Kasumi-1 (cell line): ENCODE measurements at places on chromosomes 2 and 18.

DNA sequence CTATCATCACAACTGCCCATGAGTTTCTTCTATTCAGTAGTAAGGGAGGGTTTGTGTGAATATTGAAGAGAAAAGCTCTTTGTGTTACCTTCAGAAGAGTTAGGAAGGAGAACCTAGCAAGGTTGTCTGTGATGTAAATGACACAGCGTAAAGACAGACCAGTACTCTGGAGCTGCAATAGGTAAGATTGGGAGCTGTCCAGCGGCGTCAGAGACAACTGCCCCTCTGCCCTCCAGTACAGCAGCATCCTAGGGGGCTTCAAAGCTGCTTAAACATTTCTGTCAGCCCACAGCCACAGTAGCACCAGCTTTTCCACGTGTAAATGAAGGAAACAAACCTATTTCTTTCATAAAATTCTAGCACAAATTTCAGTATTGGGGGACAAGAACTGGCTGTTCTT, 34.5 kb downstream of the NYAP2 start:
- DNase-seq = no peak

DNA sequence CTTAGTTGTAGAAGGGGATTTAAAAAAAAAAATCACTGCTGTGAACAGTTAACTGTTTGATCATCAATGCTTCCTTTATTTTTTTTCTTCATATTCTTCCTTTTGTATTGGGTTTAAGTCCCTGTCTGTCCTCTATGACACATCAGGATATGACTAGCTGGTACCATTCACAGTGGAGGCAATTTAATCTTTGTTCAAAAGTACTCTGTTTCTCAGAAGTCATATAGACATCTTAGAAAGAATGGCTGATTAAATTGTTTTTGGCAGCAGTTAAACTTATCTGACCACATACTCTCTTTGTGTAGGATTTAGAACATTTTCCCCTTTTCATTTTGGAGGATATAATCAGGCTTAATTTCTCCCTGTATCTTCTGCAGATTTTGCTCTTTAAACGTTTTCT, 807.8 kb upstream of the CDH2 start:
- DNase-seq = no peak

- no peak for DNase-seq
These were observed 29.6 kb downstream of the THAP4 start for GRCh38 chr2:241607162-241607885.

DNA sequence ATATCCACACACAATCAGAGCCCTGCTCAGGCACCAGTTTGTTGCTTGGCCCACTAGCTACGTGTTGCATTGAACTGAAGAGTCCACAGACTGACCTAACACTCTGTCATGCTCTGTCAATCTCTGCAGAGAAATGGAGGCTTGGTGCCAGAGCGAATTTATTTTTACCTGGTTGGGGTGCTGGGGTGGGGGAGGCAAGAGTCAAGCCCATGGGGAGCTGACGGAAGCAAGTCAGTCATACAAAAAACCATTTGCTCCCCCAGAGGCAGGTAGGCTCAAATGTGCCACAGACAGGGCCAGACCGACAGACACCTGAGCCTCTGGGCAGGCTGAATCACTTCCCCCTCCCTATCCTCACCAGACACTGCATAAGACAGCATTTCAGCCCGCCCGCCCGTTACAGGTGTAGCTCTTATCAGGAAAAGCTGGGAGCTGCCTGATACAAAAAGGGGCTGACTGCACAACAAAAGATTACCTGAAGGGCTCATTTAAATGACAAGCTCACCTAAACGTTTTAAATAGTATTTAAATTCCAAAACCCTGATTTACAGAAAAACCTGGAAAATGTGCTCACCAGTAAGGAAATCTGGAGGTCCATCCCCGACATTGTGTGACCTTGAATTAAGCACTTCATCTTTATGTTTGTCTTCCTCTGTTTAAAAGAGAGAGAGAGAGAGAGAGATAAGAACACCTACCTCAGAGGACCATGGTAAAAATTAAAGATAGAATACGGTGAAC, 2.1 kb upstream of the PCBP1 start:
- no peak for DNase-seq

- no peak for DNase-seq
These were observed 11.8 kb downstream of the SYT4 start for GRCh38 chr18:43265465-43265864.

GRCh38 chr2:35873921-35874320, 481.7 kb upstream of the CRIM1 start:
- DNase-seq = peak; percentile 3

DNA sequence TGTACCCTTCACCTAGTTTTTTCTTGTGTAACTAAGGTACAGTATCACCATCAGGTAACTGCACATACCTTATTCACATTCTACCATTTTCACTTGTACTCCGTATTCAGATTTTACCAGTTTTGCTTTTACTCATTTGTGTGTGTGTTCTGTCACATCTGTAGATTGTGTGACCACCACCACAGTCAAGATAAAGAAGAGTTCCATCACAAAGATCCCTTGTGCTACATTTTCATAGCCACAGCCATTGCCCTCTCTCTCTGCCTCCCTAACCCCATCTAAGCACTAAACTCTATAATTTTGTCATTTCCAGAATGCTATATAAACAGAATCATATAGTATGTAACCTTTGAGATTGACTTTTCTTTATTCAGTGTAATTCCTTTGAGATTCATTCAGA, 23.5 kb downstream of the DIS3L2 start:
- no peak for DNase-seq

- DNase-seq = no peak
These were observed 11.1 kb downstream of the OBSL1 start for GRCh38 chr2:219560037-219560892.

GRCh38 chr2:45156605-45157004, 147.4 kb upstream of the SIX2 start:
- no peak for DNase-seq

- peak; percentile 10 for DNase-seq
These were observed 98.9 kb upstream of the EPC2 start for GRCh38 chr2:148545390-148546256.

DNA sequence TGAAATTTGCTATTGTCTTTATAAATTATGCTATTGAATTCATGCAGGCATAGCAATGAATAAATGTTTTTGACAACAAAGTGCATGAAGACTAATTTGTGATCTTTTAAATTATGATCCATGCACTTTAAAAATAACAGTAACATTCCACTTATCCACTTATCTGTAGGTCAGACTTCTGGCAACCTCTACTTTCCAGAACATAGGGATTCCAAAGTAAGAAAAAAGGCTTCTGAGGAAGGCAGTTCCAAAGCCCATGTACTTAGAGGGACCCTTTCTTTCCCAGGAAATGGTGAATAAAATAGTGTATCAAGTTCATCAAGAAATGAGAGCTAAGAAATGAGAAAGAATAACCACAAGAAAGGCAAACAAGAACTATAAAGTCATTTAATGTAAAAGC, 58.3 kb downstream of the VIL1 start:
- DNase-seq = no peak

GRCh38 chr2:67560771-67561456, 163.8 kb downstream of the ETAA1 start:
- DNase-seq = no peak

DNA sequence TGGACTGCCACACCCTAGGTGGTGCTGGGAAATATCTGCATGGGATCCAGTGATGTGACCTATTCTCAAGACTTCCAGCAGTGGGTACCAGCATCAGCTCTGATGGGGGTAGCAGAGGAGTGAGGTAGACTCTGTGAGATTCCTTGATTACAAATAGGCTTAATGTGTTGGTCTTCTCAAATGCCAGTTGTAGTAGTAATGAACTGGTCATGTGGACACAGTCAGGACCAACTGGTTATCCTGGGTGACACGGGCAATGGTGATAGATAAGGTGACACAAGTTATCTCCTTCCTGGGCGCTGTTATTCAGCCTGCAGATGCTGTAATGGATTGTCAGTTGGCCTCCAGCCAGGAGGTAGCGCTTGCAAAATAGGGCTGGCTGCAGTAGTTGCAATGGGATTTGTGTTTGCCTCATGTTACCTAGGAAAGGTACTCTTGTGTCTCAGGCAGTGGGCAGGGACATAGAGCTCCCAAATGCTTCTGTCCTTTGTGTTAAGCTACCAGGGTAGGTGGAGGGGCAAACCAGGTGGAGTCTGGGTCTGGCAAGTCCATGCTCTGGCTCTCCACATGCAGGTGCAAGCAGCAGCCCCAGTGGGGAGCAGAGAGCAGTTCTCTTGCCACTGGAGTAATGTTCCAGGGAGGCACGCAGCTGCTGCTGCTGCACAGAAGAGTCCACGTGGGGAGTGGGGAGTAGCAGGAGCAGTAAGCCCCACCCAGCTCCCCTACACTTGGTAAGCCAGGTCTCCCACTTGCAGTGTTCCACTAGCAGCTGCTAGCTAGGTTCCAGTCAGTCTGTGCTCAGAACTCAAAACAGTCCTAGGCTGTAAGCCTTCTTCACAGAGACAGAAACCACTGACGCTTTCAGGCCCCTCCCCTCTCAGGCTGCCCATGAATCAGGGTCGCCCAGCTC, 505.4 kb upstream of the DDX18 start:
- no peak for DNase-seq

DNA sequence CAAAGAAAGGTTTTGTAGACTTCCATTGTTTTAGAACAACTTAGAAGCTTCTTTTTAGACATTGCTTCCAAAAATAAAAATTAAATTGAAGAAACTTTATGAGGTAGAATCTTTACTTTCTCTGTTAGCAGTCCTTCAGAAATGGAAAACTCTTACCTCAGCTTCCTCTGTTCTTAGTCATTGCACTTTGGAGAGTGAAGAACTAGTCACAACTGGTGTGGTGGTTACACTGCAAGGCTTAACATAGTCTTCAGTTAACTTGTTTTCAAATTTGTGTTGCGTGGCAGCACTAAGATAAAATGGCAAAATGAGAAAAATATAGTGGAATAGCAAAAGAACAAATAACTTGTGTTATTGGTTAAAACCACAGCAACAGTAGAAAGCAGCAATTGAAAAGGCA, 332.6 kb downstream of the KIAA1328 start:
- no peak for DNase-seq

- no peak for DNase-seq
These were observed 28.9 kb upstream of the RNF152 start for GRCh38 chr18:61921621-61922235.

DNA sequence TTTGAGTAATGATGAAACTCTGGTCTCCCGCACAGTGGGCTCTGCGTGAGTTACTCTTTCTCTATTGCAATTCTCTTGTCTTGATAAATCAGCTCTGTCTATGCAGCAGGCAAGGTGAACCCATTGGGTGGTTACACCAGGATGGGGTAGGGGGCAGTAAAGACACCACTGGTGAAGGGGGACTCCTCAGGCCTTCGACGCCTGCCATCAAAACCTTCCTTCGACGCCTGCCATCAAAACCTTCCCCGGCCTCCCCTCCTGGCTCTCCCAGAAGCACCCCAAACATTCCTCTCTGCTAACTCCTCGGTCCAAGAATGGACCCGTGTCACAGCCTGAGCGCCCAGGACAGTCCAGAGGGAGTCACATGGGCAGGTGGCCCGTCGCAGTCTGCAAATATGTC, 4.8 kb upstream of the STARD7 start:
- DNase-seq = no peak

- no peak for DNase-seq
These were observed 60.8 kb downstream of the MTHFD2 start for GRCh38 chr2:74259191-74259590.

DNA sequence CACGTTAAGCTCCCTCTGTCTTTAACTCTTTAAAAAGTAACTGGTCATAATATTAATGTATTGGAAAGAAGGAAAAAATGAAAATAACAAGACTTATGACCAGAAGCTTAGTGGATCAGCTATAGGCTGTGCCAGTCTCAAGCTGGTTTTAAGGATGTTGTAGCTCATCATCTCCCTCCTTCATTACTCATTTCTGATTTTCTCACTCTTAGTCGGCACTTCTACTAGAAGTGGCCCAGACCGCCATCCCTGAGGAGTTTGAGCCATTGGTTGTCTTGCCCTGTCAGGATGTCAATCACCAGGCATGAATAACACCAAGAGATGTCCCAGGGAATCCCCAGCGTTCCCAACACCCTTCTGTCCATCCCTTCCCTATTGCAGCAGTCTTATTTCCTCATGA, 151.5 kb downstream of the ASXL3 start:
- DNase-seq = no peak

DNA sequence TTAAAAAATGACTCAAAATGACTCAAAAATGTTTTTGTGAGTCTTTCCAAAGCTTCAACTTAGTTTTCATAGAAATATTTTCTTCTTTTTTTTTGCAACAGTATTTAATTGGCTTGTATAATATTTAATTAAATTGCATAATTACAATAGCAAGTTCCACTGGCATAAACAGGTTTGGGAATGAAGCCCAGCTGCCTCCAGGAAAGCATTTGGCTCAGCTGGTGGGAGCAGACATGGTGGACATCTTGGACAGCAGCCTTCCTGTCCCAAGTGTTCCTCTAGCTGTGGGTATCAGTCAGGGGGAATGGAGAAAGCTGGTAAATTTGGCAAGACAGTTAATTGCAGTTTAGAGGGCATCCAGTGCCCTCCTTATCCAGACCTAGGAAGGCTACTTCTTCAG, 213.4 kb downstream of the ZBTB7C start:
- no peak for DNase-seq

- DNase-seq = peak; percentile 51
These were observed 7.9 kb upstream of the PDCL3 start for GRCh38 chr2:100554798-100555407.

DNA sequence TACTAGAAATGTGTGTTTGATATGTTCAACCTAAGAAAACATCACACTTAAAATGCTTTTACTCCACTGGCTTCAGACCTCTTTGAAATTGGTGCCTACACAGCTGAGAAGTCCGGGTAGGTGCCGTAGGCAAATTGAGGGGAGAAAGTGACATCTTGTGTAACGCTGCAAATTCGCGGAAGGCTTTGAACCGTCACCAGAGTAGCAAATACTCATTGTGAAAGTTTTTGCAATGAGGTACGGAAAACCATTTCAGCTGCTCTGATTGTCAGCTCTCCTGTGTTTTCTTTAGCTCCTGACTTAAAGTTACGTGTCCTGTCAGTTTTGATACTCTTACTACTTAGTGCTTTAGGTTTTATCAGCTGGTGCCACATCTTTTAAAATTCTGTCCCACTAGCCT, 224.5 kb downstream of the FAM210A start:
- DNase-seq = no peak

DNA sequence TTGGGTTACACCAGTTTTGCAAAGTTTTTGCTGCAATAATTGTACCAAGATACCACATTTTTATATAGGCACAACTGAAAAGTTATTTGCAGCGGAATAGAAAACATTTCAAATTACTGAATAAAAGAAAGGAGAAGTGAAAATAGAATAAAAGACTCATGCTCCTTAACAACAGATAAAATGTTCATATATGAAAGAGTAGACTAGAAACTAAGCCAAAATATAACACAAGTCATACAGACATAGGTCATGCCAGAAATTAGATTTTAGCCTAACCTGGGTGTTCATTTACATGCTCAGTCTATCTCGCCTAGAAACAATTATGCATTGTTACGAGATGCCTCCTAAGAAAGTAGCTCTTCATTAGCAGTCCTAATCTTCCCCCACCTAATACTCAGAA, 16.4 kb upstream of the MAP3K20 start:
- DNase-seq = no peak

GRCh38 chr18:35807811-35808335, 164.6 kb upstream of the RMP24 start:
- no peak for DNase-seq
